ELR (cell line): ENCODE measurements at places on chromosomes 12 and 14.

DNA sequence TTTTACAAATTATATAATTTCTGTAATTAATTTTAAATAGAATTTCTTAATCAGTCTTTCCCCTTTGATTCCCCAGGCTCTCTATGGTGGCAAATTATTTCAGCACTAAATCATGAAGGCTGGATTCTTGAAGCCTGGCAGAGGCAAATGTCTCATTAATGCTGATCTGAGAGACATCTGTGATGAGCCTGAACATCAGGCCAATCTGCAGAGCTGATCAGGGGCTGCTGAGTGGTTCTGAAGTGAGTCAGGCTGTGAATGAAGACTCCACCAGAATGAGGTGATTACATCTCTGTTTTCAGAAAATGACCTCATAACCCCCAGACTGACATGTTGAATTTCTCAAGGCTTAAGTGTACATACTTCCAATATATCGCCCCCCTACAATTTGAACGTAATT is 124.2 kb upstream of the MIS18BP1 start:
- peak; percentile 15 for DNase-seq

- DNase-seq: no peak
Observed at GRCh38 chr12:70971001-70971794, 50.7 kb upstream of the PTPRR start.

- DNase-seq: peak; percentile 93
Observed at GRCh38 chr12:47014474-47014873, 64.9 kb upstream of the PCED1B start.

- peak; percentile 63 for DNase-seq
Observed at GRCh38 chr12:116863275-116863767, 17.9 kb downstream of the HRK start.

- no peak for DNase-seq
Observed at GRCh38 chr14:32991691-32992090, 53.0 kb downstream of the NPAS3 start.

DNA sequence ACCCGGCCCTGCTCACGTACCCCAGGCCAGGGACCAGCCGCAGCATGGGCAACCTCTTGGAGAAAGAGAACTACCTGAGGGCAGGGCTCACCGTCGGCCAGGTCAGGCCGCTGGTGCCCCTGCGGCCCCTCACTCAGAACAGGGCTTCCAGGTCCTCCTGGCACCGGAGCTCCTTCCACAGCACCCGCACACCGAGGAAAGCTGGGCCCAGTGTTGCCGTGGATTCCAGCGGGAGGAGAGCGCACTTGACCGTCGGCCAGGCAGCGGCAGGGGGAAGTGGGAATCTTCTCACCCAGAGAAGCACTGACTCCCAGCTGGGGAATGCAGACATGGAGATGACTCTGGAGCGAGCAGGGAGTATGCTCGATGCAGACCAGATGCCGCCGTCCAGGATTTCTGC is 7.9 kb upstream of the VAMP1 start:
- peak; percentile 50 for DNase-seq

DNA sequence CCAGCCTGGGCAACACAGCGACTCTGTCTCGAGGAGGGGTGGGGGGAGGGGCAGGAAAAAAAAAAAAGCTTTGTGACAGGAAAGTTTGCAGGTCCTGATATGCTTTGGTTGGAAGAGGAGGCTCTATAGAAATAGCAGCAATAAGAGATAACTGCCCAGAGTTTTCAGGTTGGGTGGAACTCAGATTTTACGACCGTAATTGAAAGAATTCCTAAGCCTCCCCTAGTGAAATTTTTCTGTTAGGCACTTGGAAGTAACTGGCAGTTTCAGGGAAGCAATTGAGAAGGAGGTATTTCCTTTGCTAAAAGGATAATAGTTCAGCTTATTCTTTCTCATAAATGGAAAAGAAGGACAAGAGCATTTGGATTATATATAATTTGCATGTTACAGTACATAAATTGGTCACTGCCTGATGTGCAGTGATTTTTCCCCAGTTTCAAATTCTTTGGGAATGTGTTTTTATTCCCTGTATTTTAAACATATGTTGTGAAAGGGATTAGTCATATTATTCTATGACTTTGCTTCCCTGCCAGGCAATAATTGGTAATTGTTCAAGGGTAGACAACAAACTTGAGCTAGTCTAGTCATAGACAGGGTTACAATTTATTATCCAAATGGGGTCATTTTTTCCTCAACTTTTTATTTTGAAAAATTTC is 452.8 kb downstream of the AEBP2 start:
- DNase-seq: no peak

DNA sequence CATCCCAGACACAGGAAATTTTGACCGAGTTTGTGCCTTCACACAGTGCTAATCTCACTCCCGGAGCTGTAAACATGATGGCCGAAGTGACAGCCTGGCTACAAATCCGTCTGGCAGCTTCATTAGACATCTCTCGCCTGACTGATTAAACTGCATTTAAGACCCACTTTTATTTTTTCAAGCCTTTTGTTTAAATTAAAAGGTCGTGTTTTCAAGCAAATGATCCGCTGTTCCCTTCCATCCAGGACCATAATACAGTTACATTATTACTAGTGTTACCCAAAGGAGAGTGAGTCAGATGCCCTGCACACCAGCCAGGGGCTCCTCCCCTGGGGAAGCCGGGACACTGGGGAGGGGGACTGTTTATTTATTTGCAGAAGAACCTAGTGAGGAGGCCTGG is 200.2 kb downstream of the EXOC5 start:
- no peak for DNase-seq
